ENCODE measurements at places on chromosomes 3 and 15.

GRCh38 chr3:47613722-47614121 is 35.1 kb upstream of the CSPG5 start:
- DNase-seq: no peak

DNA sequence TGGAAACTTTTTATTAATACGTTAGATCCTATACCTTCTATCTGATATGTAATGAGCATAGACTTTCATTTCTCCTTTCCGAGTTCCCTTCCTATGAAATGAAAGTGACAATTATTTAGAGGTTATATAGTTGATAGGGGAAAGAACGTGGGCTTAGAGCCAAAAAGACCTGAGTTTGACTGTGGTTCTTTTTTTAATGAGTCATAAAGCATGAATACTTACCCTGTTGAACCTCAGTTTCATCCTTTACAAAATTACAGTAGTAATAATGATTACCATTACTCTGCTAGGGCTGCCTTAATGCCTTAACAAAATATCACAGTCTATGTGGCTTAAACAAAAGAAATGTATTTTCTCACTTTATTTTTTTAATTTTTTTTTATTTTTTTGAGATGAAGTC is 75.9 kb downstream of the AGBL1 start:
- no peak for DNase-seq

- DNase-seq: no peak
Observed at GRCh38 chr3:59334585-59334984, 284.8 kb upstream of the CFAP20DC start.

GRCh38 chr3:130654921-130655320 is 91.7 kb downstream of the PIK3R4 start:
- DNase-seq: no peak

GRCh38 chr3:57949785-57950615 is 58.2 kb upstream of the FLNB start:
- no peak for DNase-seq

GRCh38 chr15:68031404-68031803 is 22.7 kb upstream of the PIAS1 start:
- no peak for DNase-seq

DNA sequence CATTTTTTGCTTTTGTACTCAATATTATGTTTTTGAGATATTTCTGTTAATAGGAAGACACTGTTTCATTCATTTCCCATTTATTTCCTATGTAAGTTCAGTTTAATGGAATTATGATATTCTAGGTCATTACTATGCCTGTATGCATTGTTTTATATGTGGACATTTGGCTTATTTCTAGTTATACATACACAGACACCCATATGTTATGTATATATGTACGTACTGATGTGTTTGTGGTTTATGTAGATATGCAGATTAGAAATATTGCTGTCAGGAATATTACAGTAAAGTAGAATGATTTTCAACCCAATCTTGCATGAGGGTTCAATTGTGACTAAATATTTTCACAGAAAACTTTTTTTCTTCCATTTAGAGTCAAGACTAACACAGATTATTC is 190.5 kb downstream of the KCNH8 start:
- DNase-seq: no peak

- no peak for DNase-seq
Observed at GRCh38 chr15:71502077-71502432, 308.3 kb upstream of the NR2E3 start.

GRCh38 chr15:42020713-42021273 is at the start of gene PLA2G4E:
Gene PLA2G4E, minus strand, starts transcription at chr15:42021042. Its CDS starts 12 bp downstream, at chr15:42021030.
- DNase-seq: no peak

GRCh38 chr3:69604735-69605450 is 134.4 kb upstream of the MITF start:
- no peak for DNase-seq

- no peak for DNase-seq
Observed at GRCh38 chr15:45666119-45666875, 31.5 kb downstream of the SQOR start.

DNA sequence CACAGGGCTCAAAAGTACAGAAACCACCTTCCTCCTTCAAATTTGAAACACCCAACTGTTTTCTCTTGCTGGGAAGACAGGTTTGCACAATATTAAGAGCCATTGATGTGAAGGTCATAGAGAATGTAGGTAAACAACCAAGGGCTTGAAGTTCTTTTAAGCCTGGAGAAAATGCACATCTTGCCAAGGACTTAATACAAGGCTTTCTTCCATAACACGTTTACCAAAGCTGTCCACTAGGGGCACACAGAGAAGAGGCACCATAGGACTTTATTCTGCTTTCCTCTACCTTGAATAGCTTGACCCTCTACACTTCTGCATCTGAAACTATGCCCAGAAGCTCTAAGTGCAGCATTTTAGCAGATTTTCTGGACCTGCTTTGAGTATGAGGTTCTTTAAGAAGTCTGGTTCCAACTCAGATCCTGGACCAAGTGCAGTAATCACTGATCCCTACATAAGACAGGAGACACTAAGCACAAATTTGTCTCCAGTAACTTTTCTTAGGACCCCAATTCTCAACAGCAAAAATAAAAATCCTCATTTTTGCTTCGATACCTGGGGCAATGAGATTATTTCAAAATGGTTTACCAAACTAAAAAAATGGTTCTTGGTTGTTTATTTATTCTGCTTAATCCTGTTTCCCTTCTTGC is 138.0 kb downstream of the FBN1 start:
- peak; percentile 52 for DNase-seq

DNA sequence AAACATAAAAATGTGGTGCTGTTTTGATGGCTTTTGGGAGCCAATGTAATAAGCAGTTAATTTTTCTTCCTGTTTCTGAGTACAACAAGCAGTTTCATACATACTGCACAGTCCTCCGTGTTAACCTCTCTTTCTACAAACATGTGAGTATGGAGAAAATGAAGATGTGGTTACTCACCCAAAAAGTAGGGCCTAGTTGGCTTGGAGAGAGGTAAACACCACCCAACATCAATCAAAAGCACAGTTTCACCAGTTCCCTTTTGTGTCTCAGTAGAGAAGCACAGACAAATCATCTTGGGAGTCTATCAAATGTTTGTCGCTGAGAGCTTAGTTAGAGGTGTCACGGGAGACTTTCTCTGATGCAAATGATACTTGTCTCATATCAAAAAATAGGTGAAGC is 320.2 kb downstream of the UNC13C start:
- no peak for DNase-seq

DNA sequence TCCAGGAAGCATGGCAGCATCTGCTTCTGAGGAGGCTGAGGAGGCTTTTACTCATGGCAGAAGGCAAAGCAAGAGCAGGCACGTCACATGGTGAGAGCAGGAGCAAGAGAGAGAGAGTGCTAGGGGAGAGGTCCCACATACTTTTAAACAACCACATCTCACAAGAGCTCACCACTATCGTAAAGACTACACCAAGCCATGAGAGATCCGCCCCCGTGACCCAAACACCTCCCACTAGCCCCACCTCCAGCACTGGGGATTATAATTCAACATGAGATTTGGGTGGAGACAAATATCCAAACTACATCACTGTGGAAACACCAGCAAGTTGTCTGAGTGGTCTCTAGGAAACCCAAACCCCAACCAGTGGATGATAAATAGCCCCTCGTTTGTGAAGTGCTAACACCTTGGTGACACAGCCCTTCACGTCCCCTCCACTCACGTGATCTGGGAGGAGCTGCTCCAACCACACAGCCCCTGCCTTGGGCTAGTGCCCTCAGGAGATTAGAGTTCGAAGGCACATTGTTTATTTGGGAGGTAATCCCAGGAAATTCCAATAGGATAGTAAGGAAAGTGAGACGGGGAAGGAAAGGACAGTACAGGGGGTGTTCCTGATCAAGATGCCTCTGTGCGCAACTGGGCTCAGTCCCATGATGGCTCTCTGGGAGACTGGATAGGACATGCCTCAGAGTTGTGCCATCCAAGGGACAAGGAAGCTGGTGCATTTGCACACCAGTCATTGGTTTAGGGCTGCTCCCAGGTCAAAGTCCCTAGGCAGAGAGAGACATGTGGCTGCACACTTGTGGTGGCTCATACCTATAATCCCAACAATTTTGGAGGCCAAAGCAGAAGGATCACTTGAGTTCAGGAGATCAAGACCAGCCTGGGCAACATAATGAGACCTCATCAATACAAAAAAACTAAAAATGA is 80.6 kb upstream of the CTNNB1 start:
- no peak for DNase-seq

DNA sequence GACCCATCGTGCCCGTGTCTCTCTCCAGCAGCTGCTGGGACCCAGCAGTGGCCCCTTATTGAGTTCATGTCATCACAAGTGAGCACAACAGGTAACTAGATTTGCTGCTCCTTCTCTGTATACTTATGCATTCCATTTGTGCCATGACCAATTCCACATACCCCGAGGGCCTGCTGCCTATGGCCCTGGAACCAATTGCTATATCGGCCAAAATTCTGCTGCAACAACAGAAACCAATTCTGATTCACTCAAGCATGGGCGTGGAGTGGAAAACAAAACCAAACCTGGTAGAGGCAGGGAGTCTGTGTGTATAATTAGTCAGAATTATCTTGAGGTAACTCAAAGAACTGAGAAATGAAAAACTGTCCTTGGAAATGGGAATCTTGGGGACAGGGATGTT is 516.6 kb downstream of the EPHB1 start:
- no peak for DNase-seq

- no peak for DNase-seq
Observed at GRCh38 chr3:55676643-55677042, 189.5 kb upstream of the WNT5A start.

DNA sequence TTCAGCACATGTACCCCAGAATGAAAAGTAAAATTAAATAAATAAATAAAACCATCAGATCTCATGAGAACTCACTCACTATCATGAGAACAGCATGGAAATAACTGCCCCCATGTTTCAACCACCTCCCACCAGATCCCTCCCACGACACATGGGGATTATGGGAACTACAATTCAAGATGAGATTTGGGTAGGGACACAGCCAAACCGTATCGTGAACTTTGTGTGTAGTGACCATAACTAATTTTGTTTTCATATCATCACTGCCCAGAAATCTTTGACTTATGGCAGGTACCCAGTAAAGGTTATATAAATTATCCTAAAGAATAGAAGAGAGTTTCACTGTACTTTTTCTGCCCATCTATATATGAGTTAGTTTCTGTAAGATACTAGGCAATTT is 766.5 kb downstream of the ROBO1 start:
- no peak for DNase-seq
